H7 (cell line): ENCODE measurements at places on chromosomes 2 and 18.
A peak's percentile ranks its signal among the peaks of the same experiment; 100 is the strongest.

DNA sequence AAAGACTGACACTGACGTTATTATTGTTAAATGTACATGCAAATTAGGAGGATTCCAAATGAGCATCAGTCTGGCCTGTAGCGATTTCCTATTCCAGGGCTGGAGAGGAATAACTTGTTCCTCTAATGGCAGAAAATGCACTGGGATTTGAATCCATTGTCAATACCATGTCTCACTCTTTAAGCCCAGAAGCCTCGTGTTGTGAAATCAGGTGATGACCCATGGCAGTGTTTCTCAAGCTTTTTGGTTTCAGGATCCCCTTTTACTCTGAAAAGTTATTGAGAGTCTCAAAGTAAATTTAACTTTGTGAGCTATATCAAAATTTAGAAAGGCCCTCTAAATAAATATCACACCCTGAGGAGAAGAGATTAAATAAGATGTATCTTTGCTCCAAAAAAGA lies 279.2 kb downstream of the GALR1 start:
- DNase-seq = no peak

DNA sequence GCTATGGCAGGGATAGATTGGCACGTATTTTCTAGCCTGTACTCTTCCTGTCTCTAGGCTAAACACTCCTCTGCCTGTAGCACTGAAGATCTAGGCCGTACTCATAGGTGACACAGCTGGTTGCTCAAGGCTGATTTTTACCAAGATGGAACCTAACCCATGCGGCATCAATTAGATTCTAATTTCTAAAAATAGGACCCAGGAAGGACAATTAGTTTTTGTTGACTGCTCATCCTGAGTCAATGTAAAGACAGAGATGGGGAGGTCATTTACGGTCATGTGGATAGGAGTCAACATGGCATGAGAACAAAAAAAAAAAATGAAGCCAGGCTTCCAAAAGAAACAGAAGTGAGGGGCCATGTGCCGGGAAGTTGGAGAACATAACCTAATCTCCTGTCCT lies 360.7 kb upstream of the ETAA1 start:
- no peak for DNase-seq

GRCh38 chr2:162327134-162327769 lies 8.8 kb upstream of the IFIH1 start:
- peak; percentile 25 for DNase-seq

DNA sequence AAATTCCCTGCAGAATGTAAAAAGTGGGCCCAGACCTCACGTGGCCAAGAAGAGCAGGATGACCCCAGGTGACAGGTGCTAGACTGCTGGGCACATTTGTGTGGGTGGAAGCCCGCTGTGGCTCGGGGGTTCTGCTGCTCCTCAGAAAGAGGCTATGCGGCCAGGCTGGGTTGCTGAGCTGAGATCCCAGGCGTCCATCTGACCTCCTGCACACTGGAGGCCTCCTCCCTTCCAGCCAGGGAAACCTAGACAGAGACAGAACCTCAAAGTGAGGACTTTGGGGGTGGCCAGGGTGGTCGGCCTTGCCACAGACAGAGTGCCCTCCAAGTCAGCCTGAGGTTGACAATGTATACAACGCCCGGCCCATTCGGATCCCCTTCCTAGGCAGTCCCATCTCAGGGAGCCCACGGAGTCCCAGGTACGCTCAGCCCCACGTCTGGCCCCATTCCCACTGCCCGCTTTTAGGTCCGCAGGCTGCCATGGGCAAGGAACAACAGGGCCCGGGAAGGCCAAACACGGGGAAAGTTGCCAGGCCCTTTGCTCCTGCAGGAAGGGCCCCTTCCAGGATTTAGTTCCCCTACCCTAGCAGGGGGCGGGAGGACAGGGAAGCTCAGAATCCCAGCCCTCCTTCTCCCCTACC lies 75.6 kb downstream of the KIAA2012 start:
- DNase-seq = no peak

GRCh38 chr2:134773759-134774742 lies 55.3 kb upstream of the TMEM163 start:
- DNase-seq = no peak

GRCh38 chr18:62583376-62583775 lies 60.6 kb downstream of the ZCCHC2 start:
- no peak for DNase-seq
